ENCODE measurements at places on chromosomes 3 and 15.

DNA sequence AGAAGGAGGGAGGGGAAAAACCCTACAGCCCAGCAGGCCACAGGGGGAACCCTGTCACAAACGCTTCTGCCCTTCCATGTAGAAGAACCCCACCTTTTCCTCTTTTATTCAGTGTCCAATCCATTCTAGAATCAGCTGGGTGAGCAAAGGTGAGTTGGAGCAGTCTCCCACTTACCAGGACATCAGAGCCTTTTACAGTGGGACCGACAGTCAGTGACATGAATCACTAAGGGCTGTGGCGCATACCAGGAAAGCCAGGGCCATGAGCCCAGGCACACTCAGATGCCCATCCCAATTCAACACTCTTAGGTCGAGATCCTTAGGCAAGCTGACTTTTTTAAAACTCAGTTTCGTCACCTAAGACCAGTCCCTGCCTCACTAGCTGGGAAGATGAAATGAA is 146.1 kb downstream of the AQP9 start:
- no peak for DNase-seq

DNA sequence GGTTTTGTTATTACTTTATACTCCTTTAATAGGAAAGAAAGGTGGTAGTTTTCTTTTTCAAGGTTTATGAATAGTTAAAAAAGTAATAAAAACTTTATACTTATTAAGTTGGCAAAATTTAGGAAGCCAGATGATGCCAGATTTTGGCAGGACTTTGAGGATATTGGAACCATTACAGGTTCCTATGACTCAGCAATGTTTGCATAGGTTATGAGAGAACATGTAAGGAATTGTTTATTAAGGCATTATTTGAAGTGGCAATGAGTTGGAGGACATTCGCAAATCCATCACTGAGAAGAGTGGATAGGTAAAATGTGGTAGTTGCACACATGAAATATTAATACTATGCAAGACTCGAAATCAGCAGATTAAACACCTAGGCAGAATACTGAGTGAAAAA is 29.9 kb downstream of the CDAN1 start:
- no peak for DNase-seq

DNA sequence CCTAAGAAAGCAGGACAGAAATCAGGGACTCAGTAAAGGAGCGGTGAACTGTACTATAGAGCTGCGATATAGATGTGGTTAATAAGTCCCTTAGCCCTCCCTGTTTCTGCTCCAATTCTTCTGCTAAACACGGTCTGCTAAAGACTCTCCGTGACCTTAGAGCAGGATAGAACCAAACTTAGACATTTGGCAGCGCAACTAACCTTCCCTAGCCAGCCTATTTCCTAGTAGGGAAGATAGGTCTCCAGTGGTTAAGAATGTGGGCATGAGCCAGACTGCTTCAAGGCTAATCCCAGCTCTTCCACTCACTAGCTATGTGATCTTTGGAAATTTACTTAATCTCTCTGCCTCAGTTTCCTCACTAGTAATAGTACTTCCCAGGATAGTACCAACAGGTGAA is 193.6 kb upstream of the IL12A start:
- no peak for DNase-seq

DNA sequence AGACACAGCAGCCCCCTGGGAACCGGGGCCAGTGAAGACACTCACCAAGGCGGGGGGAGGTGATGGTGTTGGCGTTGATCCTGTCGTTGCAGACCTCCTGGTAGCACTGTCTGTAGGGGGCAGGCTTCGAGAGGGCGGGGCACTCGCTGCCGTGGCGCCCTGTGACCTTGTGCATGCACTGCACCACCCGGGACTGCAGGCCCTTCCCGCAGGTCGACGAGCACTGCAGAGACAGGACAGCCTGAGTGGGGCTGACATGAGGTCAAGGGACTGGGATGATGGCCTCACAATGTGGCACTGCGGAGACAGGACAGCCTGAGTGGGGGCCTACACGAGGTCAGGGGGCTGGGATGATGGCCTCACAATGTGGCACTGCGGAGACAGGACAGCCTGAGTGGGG is 242.8 kb upstream of the LYSMD4 start:
- no peak for DNase-seq

DNA sequence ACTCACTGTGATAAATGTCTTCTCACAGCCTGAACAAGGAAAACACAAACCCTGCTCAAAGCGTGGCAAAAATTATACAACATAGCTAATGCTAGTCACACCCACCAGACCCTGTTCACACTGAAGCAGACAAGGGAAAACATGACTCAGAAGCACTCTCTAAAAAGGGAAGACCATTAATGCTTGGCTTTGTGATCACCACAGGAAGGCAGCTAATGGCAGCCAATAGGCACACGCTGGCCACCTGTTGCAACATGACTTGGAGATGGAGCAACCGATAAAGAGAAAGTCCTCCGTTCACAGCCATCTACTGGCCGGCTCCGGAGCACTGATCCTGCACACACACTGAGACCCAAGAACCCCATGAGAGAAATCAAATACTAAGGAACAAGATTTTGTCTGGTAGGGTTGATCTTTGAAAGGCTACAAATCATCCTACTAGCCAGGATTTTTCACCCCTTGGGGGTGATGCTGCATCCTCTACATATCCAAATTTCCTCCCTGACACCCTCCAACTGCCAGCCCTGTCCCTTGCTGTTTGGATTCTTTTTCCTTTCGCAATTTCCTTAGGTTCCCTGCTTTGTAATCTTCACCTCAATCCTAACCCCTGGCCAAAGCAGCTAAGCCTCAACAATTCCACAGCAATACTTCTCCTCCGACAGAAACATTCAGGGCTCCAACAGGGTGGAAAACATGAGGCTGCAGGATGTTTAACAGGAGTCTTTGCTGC is 3.2 kb downstream of the ZXDC start:
- no peak for DNase-seq

- no peak for DNase-seq
These were observed 360.2 kb upstream of the ROPN1 start for GRCh38 chr3:124352149-124352539.

DNA sequence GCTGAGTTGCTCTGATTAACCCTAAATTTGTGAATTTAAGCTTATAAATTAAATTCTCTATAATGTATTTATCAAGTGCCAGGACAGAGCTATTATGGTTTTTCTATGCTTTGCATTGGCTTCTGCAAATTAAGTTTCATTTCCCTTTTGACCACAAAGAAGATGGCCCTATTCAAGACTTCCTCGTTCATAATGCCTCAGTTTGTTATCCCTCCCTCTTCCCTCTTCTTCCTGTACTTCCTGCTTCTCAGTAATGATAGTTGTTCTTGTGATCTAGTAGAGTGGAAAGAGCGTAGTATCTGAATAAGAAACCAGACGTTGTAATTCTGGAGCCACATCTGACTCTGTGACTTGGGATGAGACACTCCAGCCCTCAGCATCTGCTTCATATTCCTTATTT is 118.7 kb downstream of the CACNA1D start:
- DNase-seq = no peak

DNA sequence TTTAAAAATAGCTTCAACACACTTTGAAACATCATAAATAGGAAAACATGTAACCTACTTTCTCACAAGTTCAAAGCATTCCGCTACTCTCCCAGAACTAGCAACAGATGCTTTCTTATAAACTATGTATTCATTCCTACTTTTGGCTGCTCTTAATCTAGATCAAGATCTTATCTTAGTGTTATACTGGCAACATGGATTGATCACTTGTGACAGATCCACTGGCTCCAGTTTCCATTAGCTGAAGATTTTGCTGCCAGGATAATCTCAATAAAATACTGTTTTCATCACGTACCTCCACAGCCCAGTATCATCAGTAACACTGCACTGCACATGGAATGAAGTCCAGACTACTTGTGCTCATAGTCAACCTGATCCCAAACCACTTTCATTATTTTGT is 491.7 kb upstream of the AGTR1 start:
- DNase-seq = no peak

DNA sequence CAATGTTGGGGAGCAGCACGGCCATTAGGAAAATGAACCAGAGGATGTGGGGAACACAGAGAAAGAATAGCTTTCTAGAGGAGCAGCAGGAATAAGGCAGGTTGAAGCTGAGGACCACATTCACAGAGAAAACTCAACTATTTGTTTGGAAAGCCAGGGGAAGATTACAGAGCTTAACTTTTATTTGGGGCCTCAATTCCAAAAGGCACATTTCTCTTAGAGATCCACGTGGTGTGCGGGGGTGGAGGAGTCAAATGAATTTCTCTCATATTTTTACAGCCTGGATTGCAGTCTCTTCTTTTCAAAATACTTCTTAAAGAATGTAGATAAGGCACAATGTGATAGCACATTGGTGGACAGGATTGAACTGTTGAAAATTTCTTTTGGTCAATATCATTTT is 253.7 kb downstream of the ROBO1 start:
- DNase-seq = no peak

DNA sequence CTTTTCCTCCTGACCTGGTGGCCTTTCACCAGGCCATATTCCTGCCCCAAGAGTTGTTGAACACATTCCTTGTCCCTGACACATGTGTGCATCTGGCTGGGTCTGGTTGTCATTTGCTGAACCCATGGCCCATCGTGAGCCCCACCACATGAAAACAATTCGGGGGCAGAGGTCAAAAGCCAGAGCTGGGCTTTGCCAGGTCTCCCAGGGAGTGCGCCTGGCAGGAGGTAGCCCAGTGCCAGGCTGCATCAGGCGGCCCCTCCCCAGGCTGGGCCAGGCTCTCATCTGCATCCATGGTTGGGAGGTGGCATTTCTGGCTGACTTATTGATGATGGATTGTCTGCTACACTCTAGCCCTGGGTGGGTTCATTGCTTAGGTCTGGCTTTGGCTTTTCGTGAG is 30.9 kb downstream of the SPSB4 start:
- DNase-seq = no peak

- no peak for DNase-seq
These were observed 236.3 kb downstream of the CNTN4 start for GRCh38 chr3:2334921-2335320.

GRCh38 chr3:118806423-118806822 is 228.2 kb downstream of the IGSF11 start:
- DNase-seq = no peak

DNA sequence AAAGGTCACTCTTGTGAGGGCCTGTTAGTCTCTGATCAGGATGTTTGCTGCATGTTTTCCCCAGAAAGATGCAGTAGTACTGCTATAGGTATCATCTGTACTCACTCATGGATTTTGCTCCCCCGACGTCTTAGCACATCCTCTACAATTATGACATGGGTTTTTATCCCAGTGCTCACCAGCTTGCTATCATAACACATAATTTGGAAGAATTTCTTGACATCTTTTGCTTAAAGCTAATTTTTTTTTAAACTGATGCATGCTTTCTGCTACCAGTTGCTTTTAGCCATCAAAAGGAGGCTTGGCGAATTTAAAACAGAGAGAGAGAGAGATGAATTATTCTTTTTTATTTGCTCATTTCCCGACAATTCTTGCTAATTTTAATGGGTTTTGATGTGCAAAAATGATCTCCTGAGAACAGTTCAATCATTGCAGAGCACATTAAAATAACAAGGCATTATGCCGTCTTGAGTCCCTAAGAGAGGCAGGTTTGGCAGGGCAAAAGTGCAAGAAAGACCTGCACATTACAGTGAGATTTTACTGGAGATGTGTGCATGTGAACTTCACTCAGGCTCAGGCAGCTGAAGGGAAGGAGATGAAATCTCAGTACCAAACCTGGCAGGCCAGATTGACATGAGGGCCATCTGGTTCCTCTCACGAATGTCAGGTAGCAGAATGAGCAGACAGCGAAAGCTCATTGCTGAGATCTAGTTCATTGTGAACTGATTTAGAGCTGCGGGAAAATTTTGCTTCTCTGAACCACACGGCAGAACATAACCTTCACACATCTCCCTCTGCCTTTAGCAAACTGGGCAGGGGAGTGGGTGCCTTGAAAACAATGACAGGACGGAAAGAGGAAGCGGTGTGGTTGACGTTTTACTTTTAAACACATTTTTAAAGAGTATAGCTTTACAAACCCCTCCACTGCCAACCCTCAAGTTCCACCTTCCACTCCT is 25.9 kb upstream of the GOLGA8B start:
- no peak for DNase-seq

GRCh38 chr3:119635719-119636118 is 24.7 kb downstream of the POPDC2 start:
- DNase-seq = no peak

DNA sequence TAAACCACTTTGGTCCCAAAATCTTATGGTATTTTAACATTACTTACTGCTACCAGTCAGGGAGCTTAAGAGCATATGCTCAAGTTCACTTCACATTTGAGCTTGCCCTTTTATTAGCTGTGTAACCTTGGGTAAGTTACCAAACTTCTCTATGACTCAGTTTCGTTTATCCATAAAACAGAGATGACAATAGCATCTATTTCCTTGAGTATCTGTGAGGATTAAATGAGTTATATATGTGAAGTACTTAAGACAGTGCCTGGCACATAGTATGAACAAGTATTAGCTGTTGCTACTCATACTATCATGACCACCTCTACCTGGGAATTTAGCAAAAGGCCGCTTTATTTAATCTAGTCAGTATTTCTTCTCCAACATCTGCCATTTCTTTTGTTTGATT is 5.9 kb downstream of the ATOSA start:
- DNase-seq = no peak

GRCh38 chr3:30513374-30514152 is 92.8 kb upstream of the TGFBR2 start:
- DNase-seq = no peak

DNA sequence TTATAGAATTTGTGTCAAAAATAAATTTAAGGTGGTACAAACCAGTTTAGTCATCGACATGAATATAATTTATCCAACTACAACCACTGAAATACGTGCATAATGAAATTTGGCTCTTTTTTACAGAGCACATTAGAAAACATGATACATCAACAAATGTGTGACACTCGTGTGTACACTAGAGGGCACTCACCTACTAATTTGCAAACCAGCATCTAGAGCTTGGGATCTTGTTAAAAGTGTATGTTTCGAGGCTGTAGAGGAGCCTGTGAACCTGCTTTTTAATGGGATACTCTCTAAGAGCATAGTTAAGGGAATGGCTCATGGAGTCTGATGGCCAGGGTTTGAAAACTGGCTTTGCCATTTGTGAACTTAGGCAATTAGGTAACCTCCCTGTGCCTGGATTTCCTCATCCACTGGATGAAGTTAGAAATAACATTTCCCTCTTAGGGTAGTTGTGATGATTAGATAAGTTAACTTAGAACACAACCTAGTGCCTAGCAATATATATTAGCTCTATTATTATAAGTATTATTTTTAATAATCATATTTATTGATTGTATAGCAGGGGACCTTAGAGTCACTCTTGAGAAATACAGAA is 8.8 kb upstream of the CPOX start:
- DNase-seq = no peak

Measured in GOT3 (cell line).